Heart left ventricle (tissue), 16 donors: ENCODE measurements at places on chromosomes 3 and 15. TPM values are rescaled to one million over a fixed set of nuclear protein-coding genes. Genes with fewer than 3 reads are reported as not detected.

The SLC6A1 gene
- total RNA-seq = 1.2 TPM

The CADPS gene
- 21.9 TPM for total RNA-seq

The GOLGA8Q gene
- total RNA-seq = not detected

The HTR3E gene
- total RNA-seq = not detected

The KLHL40 gene
- total RNA-seq = 0.60 TPM

The RHCG gene
- 0.54 TPM for total RNA-seq

The ROPN1 gene
- total RNA-seq = not detected

The SPRED1 gene
- total RNA-seq = 6.1 TPM

The GUCA1C gene
- 3.4 TPM for total RNA-seq

The SGO1 gene
- 0.30 TPM for total RNA-seq

The ZMYND10 gene
- total RNA-seq = 0.83 TPM

The KIAA1143 gene
- 31.6 TPM for total RNA-seq

The ZFYVE19 gene
- total RNA-seq = 11.9 TPM

The ADGRG7 gene
- not detected for total RNA-seq

The SLC2A2 gene
- not detected for total RNA-seq

The PRR20G gene
- not detected for total RNA-seq

The TTC21A gene
- total RNA-seq = 2.0 TPM

The HEXA gene
- total RNA-seq = 110 TPM

The RTP4 gene
- total RNA-seq = 1.7 TPM

The SCAANT1 gene
- total RNA-seq = not detected

The CKMT1B gene
- total RNA-seq = not detected

The RASGRF1 gene
- total RNA-seq = 0.25 TPM

The SHC4 gene
- 2.1 TPM for total RNA-seq

The C2CD4A gene
- not detected for total RNA-seq

The ITPKA gene
- 1.1 TPM for total RNA-seq

The ISLR2 gene
- 3.1 TPM for total RNA-seq

The VPS39 gene
- total RNA-seq = 55.1 TPM

The ASB7 gene
- 6.6 TPM for total RNA-seq

The ALDH1A2 gene
- 6.8 TPM for total RNA-seq

The GLT8D1 gene
- total RNA-seq = 38.7 TPM

The TGM4 gene
- total RNA-seq = not detected

The TRPM1 gene
- total RNA-seq = not detected

The CACNA2D3 gene
- total RNA-seq = 10.2 TPM

The TICRR gene
- 0.12 TPM for total RNA-seq

The ZNF197 gene
- 15.4 TPM for total RNA-seq

The MEX3B gene
- total RNA-seq = 3.3 TPM

The TLE3 gene
- 21.8 TPM for total RNA-seq

The PAQR5 gene
- 1.2 TPM for total RNA-seq

The CIDEC gene
- total RNA-seq = not detected
